Cerebellar cortex (tissue), 1 donor: ENCODE measurements at places on chromosomes 13 and 19.

DNA sequence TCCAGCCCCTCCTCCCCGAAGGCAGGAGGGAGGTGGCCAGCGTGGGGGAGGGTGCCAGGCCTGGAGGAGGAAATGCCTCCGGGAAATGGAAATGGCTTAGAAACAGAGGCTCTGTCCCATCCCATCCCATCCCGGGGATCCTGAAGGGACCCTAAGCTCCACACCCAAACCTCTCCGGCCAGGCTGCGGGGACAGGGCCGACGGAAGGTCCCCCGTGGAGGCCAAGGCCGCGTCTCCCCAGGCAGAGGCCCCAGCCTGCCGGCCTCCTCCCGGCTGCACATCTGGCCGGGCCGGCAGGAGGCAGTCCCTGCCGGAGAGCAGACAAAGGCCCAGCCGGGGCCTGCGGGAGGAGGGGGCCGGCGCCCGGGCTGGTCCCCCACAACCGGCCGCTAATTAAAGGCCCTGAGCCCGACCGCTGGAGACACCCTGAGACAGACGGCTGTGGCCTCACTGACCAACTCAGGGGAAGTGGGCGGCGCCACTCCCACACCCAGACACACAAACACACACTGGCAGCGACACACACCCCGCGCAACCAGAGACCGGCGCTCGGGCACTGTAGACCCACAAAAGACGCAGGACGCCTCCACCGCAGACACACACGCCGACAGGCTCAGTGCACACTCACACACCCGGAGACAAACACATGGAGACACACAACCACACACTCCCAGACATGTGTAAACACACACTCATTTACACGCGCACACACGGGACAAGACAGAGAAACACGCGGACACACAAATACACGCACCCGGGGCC is 1.1 kb downstream of the ADAMTS10 start:
- DNase-seq: peak; percentile 41

GRCh38 chr13:40494513-40494912 is 171.9 kb downstream of the FOXO1 start:
- no peak for DNase-seq

- DNase-seq: peak; percentile 22
Measured at GRCh38 chr13:98556968-98557631, 19.8 kb downstream of the STK24 start.

DNA sequence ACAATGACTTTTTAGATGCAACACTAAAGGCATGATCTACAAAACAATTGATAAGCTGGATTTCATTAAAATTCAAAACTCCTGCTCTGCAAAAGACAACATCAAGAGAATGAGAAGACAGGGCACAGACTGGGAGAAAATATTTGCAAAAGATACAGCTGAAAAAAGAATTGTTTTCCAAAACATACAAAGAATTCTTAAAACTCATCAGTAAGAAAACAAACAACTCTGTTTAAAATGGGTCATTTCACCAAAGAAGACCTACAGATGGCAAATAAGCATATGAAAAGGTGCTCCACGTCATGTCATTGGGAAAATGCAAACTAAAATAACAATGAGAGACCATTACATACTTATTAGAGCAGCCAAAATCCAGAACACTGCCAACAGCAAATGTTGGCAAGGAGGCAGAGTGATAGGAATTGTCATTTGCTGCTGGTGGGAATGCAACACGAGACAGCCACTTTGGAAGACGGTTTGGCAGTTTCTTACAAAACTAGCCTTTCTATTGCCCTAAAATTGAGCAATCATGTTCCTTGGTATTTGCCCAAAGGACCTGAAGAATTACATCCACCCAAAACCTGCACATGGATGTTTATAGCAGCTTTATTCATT is 39.2 kb downstream of the FLT1 start:
- peak; percentile 66 for DNase-seq
